ENCODE measurements at places on chromosomes 6 and 20.
A peak's percentile ranks its signal among the peaks of the same experiment; 100 is the strongest.

GRCh38 chr6:31251261-31251660 lies 20.6 kb downstream of the HLA-C start:
- H3K4me1 ChIP-seq = no peaks in the 10 kb centered on the region
- no peak for DNase-seq
- H3K27ac ChIP-seq = no peak overlapping the region
- H3K27me3 ChIP-seq = no peaks in the 10 kb centered on the region
- H3K36me3 ChIP-seq = no peaks in the 10 kb centered on the region

GRCh38 chr6:169930799-169931198 lies 179.4 kb downstream of the ERMARD start:
- H3K4me1 ChIP-seq = no peaks in the 10 kb centered on the region
- no peaks in the 10 kb centered on the region for H3K36me3 ChIP-seq
- no peaks in the 10 kb centered on the region for H3K27me3 ChIP-seq
- no peak overlapping the region for H3K4me3 ChIP-seq
- no peak overlapping the region for H3K27ac ChIP-seq

DNA sequence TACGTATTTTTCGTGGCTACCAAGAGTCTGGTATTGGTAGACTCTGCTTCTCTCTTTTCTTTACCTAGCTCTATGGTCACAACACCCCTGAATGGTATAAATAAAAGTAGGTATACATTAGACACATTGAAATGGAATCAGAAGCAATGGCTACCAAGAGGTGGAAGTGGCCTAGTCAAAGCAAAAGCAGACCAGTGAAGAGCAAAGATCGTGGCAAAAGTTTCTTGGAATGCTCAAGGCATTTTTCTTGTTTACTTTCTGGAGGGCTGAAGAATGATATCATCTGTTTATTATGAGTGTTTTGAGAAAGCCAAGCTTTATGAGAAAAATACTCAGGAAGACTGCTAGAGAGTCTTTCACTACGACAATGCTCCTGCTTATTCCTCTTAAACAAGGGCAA lies 28.6 kb upstream of the MOCS1 start:
- no peak overlapping the region for H3K4me3 ChIP-seq
- H3K4me1 ChIP-seq = no peaks in the 10 kb centered on the region
- peaks cover 3% of the 10 kb centered on the region for H3K27me3 ChIP-seq

DNA sequence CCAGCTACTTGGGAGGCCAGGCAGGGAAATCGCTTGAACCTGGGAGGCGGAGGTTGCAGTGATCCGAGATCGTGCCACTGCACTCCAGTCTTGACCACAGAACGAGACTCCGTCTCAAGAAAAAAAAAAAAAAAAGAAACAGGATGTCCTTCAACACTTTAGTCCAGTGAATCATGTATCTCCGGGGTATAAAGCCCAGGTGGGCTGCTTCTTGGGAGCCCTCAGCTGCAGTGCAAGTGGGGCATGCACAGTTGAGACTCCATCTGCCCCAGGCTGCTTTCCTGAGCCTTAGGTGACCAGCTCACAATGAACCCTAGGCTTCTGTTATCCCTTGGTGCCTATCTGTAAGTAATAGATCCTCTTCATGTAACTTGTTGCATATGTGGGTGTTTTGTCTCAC lies 187.1 kb upstream of the RNF24 start:
- H3K4me3 ChIP-seq = no peak overlapping the region
- no peak for DNase-seq
- H3K27ac ChIP-seq = no peak overlapping the region
- no peaks in the 10 kb centered on the region for H3K4me1 ChIP-seq
- no peaks in the 10 kb centered on the region for H3K27me3 ChIP-seq

GRCh38 chr6:43803055-43803782 lies 33.2 kb downstream of the VEGFA start:
- peak overlapping the region; percentile 66 for H3K27ac ChIP-seq
- no peaks in the 10 kb centered on the region for H3K27me3 ChIP-seq
- H3K4me3 ChIP-seq = no peak overlapping the region
- H3K4me1 ChIP-seq = peaks cover 74% of the 10 kb centered on the region
- H3K36me3 ChIP-seq = no peaks in the 10 kb centered on the region

Measured in CD14-positive monocyte (primary cell).